Stimulated activated CD4-positive, alpha-beta T cell treated with anti-CD3 and anti-CD28 coated beads, Interleukin-12 subunit alpha, Interleukin-12 subunit beta, amount 100 ng/mL, for 4 hours (primary cell): ENCODE measurements at places on chromosomes 3 and 15.

GRCh38 chr15:92600856-92601255, 54.7 kb downstream of the FAM174B start:
- no peak for DNase-seq

GRCh38 chr3:4670352-4670751, 177.2 kb downstream of the ITPR1 start:
- DNase-seq = no peak

DNA sequence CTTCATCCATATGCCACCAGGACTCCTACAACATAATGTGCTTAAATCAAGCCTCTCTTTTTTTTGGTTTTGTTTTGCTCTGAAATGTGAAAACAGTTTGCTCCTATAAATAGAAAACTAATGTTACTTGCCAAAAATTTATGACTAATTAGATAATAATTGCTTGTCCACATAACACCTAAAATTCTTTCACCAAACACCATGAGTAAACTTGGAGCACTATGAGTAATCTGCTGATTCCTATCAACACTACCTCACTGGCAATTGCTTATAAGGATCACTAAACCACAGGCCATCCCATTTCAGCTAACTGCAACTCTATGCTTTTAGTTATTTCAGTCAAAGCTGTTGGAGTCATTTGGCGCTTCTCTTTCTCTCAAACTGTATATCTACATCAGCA, 252.7 kb downstream of the EPHA3 start:
- DNase-seq = no peak

- DNase-seq = no peak
These were observed 1.5 kb downstream of the ARPC4 start for GRCh38 chr3:9794400-9794799.

DNA sequence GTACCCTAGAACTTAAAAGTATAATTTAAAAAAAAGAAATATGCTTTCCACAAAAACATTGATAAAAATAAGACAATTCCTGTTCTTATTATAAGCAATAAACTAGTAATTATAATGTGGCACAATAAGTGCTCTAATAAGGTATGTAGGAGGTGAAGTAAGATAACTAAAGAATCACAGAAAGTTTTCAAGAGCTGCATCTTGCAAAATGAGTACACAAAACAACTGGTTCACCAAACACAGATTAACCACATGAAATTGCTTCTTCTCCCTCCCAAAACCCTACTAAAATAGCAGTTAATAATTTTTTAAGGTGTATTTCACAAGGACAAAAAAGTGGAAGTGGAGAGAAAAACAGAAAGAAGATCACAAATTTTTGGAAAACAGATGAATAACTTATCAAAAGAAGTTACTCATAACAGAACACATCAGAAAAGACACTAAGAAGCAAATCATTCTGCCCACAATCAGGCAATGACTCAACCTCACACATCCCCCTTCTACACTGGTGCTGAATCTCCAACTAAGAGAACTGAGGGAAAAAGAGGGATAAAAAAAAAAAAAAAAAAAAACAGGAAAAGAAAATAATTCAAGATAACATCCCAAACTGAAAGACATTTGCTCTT, 64.2 kb downstream of the TBC1D5 start:
- DNase-seq = no peak

- DNase-seq = peak; percentile 48
These were observed 16.1 kb upstream of the SEMA4B start for GRCh38 chr15:90184786-90185704.

- no peak for DNase-seq
These were observed 80.7 kb downstream of the MBNL1 start for GRCh38 chr3:152349392-152349791.

- no peak for DNase-seq
These were observed 284.8 kb downstream of the OTOL1 start for GRCh38 chr3:161781381-161781780.

GRCh38 chr3:16596352-16597032, 8.7 kb downstream of the DAZL start:
- DNase-seq = no peak

DNA sequence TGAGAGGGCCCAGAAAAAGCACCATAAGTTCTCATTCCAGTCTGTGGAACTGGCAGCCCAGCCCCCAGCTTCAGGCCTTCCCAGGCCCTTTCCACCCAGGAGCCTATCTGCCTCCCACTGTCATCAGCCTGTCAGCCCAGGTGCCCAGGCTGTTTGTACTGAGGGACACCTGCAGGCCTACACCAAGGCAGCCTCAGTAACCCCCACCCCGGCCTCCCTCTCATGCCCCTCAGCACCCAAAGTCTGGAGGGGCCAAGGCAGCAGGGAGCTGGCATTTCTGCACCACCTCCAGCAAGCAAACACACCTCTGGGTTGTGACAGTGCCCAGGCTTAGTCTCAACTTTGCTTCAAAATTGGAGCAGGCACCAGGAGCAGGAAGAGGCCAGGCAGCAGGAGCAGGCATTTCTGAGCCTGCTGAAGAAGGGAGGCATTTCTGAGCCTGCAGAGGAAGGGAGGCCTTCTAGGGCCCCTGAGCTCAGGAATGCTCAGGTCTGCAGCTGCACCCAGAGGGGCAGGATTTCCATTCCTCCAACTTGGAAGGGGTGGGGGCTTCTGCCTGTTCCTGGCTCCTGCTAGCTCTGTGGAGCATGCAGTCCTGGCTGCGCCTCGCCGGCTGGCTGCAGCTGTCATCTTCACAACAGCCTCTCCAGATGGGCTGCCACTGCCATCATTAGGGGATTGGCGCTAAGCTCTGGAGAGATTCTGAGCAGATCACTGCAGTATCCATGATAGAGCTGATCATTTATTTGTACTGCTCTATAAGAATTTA, 396.1 kb downstream of the UNC13C start:
- no peak for DNase-seq

DNA sequence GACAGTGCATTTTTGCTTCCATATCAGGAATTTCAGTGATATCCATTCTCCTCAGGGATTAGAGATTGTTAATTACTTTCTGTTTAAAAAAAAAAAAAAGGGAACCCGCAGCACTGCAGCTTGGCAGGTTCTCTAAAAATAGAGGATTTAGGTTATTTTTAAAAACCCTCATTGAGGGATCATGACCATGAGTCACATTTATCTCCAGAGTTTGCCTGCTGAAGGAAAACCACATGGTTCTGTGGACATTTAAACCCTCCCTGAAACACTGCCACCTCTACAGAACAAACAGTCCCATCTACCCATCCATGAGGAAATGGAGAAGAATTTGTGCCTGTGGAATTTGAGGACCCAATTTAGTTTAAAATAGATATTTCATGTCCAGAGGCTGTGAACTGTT, 66.2 kb upstream of the UBE2E1 start:
- no peak for DNase-seq

DNA sequence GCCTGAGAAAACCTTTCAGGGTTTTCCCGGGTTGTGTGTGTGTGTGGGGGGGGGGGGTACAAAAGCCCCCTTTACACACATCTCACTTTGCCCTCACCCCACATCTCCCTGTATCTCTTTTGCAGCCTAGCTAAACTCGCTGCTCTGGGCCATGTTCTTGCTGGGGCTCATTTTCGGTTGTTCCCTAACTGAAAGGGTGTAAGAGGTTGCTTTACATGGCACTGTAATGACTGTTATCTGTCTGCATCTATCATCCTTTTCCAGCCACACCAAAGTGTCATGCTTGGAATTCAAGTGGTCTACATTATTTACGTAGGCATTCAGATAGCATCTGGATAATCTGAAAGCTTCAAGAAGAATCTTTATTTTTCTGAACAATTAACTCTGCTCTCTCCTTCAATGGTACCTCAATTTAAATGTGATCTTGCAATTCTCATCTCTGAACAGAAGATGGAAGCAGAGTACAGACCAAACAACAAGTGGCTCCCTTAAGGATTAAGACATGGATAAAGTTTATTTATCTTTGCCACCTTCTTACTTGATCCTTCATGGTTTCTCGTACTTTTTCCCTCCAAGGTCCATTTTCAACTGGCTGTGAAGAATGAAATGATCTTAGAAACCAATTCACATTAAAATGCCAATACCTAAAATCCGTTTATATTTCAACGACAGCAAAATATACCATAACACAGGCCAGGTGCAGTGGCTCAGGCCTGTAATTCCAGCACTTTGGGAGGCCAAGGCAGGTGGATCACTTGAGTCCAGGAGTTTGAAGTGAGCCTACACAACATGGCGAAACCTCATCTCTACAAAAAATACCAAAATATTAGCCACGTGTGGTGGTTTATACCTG, 34.9 kb downstream of the DCLK3 start:
- DNase-seq = no peak

DNA sequence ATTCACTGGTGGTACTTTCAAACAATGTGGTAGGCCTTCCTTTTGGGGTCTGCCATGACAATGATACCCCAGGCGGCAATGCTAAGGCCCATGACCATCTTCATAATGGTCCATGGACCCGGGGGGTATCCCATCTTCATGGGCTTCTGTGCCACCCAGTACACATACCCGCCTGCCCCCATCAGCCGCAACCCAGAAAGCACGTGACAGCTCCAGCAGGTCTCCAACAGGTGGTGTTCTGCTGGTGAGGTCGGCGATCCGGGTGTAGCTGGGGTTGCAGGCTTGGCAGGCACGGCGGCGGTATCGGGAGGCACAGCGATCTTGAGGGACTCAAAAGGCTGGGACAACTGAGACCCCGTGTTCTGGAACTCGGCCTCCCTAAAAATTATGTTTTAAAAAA, 214.5 kb downstream of the SNRPN start:
- no peak for DNase-seq

- no peak for DNase-seq
These were observed 303.0 kb downstream of the RBMS3 start for GRCh38 chr3:29583861-29584260.

GRCh38 chr3:73028803-73029202, 32.2 kb downstream of the PPP4R2 start:
- no peak for DNase-seq

DNA sequence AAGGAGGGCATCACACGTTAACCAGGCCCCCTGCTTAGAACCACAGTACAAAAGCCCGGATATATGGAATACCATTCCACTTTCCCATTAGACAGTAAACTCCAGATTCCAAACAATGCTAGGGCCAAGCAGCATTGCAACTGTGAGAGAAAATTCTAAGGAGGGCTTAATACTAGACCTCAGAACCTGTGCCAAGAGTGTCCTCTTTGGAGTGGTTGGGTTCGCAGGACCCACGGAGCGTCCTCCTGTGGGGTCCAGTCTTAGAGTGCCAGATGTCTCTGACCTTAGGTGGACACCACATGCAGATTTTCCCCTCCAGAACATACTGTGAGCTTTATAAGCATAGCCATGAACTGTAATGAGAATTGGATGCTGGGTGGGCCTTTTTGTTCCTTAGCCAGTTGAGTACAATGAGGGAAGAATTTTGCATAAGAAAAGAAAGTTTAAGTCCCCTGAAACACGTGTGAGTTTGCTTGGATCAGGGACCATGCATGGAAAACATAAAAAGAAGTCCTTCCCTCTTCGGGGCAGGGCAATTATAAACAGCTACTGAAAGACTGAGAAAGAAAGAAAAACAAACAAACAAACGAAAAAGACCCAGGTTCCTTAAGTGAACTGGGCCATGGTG, 325.7 kb downstream of the NEK10 start:
- no peak for DNase-seq

GRCh38 chr3:184679056-184679816, 32.6 kb downstream of the MAGEF1 start:
- no peak for DNase-seq

DNA sequence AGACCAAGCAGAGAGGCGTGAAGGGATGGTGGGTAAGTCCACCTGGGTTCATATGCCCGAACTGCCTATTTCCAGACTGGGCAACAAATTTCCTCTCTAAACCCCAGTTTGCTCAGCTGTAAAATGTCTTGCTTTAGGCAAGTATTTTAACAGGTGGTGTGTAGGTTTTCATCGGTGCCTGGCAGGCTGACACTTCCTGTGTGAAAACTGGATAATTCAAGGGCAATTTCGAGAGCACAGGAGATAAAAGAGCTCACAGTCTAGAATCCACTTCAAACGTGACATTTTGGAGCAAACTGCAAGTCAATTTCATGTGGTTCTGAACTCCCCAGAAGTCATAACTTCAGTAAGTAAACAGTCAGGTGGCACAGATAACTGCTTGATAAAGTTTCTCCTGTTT, 112.2 kb downstream of the OXNAD1 start:
- DNase-seq = no peak

GRCh38 chr3:33505027-33505426, 64.8 kb upstream of the UBP1 start:
- DNase-seq = no peak

- DNase-seq = peak; percentile 39
These were observed 806 bp downstream of the KLHL25 start for GRCh38 chr15:85793641-85794597.

DNA sequence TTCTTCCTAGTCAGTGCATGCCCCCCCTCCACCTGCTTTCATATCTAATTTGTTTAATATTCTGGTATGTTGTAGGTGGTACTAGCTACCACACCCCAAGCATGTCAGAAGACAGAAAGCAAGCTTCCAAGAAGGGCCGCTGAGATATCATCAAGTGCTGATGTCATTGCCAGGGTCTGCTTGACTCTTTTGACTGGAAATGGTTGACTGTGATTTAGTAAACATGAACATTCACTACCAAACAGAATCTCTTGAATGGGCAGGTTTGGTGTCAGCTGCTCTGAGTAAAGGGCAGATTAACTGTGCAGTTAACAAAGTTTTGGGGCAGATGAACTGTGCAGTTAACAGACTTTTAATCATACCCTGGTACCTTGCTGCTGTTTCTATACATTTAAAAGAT, 244.2 kb upstream of the SATB1 start:
- no peak for DNase-seq
